ENCODE measurements at places on chromosomes 4 and X. TPM values are rescaled to one million over a fixed set of nuclear protein-coding genes. Genes with fewer than 3 reads are reported as not detected.

The MSX1 gene
- total RNA-seq, result not detected

The ARHGAP6 gene
- total RNA-seq, result not detected

The PPBP gene
- not detected for total RNA-seq

The VEGFC gene
- not detected for total RNA-seq

The MAGED4B gene
- total RNA-seq, result 3.1 TPM

The RBMXL3 gene
- not detected for total RNA-seq

The ETNPPL gene
- total RNA-seq, result not detected

The SPIN2A gene
- 0.45 TPM for total RNA-seq

The CXorf49 gene
- not detected for total RNA-seq

The NDP gene
- not detected for total RNA-seq

The ODAPH gene
- not detected for total RNA-seq

The NLGN3 gene
- total RNA-seq, result 0.83 TPM

The MAGEC3 gene
- not detected for total RNA-seq

The EDA gene
- total RNA-seq, result 0.53 TPM

The IQCM gene
- total RNA-seq, result not detected

The GYPA gene
- not detected for total RNA-seq

The CT45A5 gene
- total RNA-seq, result not detected

The TMEM271 gene
- not detected for total RNA-seq

The UCP1 gene
- not detected for total RNA-seq

The IRS4 gene
- total RNA-seq, result not detected

The TASL gene
- 3.1 TPM for total RNA-seq

The SSX4 gene
- total RNA-seq, result not detected

The NHSL2 gene
- 0.50 TPM for total RNA-seq

The S100G gene
- total RNA-seq, result not detected

The NKX3-2 gene
- total RNA-seq, result not detected

The FAM184B gene
- total RNA-seq, result not detected

The MAMLD1 gene
- total RNA-seq, result 0.81 TPM

The INPP4B gene
- total RNA-seq, result 43.7 TPM

The GPR101 gene
- total RNA-seq, result not detected

The RAB9B gene
- total RNA-seq, result 0.31 TPM

The SHISA3 gene
- total RNA-seq, result 0.76 TPM

The HAUS3 gene
- 22.0 TPM for total RNA-seq

The REPS2 gene
- total RNA-seq, result not detected

The PRR32 gene
- total RNA-seq, result not detected

The SORCS2 gene
- total RNA-seq, result not detected

The MEPE gene
- total RNA-seq, result not detected

The SPARCL1 gene
- total RNA-seq, result not detected

The ZBTB49 gene
- 5.2 TPM for total RNA-seq

The PCDH18 gene
- not detected for total RNA-seq

The OSTC gene
- 81.6 TPM for total RNA-seq

The NR3C2 gene
- 5.7 TPM for total RNA-seq

The TSPAN6 gene
- total RNA-seq, result not detected

Measured in activated CD8-positive, alpha-beta T cell treated with anti-CD3 and anti-CD28 coated beads, Interleukin-2, amount 10 ng/mL, durations not matched to agents 7 days and 5 days (primary cell).